ENCODE measurements at places on chromosomes 1 and 21. TPM values are rescaled to one million over a fixed set of nuclear protein-coding genes. Genes with fewer than 3 reads are reported as not detected.

FMO5 gene
- 1.2 TPM for total RNA-seq

HES3 gene
- total RNA-seq = not detected

CRNN gene
- not detected for total RNA-seq

CHI3L2 gene
- total RNA-seq = not detected

ACTN2 gene
- not detected for total RNA-seq

INAVA gene
- not detected for total RNA-seq
